HEK293T (cell line): ENCODE measurements at places on chromosomes 12 and 14.

- DNase-seq, result no peak
These were observed 307.6 kb downstream of the FUT8 start for GRCh38 chr14:65720171-65720570.

GRCh38 chr12:47394070-47394469 is 311.8 kb downstream of the RPAP3 start:
- DNase-seq, result no peak

DNA sequence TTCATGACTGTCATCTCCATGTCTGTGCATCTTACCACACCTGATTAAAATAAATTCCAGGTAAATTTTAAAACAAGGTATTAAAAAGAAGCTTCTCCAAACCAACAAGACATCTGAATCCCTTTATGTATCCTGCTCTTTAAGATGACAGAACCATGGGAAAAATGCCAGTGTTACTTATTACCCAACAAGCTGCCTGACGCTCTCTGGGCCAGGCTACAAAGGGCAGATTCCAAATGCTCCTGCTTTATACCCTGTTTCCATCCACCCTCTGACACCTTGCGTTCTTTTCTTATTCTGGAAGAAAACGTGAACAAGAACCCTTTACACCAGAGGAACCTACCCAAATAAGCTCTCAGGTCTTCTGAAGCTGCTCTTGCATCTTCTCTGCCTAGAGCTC is 70.7 kb downstream of the SLC8A3 start:
- DNase-seq, result no peak

- no peak for DNase-seq
These were observed 42.3 kb downstream of the KIF26A start for GRCh38 chr14:104180561-104181165.

GRCh38 chr14:73741386-73741875 is 27.2 kb upstream of the PNMA1 start:
- DNase-seq, result no peak

DNA sequence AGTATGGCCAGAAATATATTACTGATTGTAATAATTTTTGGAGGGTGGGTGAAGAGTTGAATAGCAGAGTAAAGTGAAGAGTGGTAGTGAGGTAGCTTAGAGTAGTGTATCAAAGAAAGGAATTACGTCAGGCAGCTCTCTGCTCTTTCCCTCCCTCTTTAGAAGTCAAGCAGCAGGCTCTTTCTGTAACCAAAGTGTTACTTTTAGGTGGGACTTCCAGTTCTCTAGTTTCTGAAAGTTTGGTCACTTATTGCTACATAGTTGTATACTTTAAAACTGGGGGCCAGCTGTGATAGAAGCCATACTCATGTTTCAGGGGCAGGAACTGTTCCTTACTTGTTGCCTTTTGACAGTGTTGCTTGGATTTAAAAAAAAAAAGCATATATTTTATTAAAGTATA is 30.6 kb downstream of the ATF7IP start:
- DNase-seq, result no peak

DNA sequence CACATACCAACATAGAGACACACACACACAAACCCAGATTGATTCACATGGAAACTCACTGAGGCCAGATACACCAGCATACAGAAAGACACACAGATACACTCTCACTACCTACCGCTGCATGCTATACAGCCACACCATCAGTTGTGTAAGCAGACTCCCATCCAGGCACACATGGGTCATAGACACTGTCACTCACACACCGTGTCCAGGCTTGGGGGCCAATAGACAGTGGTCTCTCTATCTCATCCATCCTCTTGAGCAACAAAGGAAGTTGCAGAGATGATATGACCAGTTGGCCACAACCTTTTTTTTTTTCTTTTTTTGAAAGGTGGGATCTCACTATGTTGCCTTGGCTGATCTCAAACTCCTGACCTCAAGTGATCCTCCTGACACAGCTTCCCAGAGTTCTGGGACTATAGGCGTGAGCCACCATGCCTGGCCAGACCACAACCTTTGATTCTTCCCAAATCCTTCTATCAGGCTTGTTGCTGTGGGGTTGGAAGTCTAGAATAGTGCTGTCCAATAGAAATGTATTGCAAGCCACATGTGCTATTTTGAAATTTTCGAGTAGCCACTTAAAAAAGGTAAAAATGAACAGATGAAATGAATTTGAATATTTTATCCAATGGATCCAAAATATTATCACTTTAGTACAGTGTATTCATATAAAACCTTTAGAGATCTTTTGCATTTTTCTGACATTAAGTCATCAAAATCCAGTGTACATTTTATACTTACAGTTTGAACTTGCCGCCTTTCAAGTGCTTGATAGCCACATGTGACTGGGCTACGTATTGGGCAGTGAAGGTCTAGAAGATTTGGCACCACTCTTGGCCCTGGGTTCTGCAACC is 7.4 kb downstream of the LRP1-AS start:
- DNase-seq, result no peak

DNA sequence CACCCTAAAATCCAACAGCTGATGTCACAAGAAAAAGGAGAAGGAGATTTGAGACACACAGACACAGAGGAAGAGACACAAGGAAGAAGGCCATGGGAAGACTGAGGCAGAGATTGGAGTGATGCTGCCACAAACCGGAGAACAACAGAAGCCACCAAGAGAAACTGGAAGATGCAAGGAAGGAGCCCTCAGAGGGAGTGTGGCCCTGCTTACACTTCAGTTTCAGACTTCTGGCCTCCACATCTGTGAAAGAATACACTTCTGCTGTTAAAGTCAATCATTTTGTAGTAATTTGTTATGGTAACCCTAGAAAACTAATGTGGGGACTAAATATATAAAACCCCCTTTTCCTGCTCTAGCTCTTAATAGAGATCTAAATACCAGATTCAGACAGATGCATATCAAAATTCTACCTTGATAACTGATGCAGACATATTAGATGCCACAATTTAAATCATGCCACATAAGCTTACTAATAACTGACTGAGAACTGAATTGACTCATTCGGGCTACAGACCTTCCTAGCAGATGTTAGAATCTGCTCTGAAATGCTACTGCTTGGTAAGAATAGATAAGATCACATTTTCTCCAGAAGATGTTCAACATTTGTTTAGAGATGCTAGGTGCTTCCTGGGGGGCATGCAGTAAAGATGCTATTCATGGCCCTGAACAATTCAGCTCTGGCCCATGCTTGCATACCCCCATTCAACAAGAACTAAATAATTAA is 113.1 kb upstream of the CCND2 start:
- DNase-seq, result no peak

DNA sequence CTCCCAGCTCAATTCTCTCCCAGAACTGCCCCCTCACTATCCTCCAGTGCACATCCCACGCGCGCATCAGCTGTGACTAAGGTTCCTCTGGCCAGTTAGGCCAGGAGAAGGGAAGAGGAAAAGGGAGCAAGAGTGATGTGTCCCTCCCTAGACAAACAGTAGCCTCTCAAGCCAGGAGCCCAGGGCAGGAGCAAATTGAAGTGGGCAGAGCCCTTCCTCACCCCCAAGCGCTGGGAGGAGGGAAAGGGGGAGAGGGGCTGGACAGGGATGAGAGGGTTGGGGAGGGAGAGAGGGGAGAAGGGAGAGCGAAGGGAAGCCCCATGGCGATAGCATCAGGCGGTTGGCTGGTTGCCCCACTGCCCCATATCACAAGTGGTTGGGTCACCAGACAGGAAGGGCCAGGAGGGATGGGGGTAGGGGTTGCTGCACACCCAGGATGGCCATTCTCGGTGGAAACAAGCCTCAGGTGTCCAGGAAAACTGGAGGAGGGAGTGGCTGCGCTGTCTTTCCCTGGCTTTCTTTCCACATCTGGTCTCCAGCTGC is 1.1 kb downstream of the CD63 start:
- no peak for DNase-seq

DNA sequence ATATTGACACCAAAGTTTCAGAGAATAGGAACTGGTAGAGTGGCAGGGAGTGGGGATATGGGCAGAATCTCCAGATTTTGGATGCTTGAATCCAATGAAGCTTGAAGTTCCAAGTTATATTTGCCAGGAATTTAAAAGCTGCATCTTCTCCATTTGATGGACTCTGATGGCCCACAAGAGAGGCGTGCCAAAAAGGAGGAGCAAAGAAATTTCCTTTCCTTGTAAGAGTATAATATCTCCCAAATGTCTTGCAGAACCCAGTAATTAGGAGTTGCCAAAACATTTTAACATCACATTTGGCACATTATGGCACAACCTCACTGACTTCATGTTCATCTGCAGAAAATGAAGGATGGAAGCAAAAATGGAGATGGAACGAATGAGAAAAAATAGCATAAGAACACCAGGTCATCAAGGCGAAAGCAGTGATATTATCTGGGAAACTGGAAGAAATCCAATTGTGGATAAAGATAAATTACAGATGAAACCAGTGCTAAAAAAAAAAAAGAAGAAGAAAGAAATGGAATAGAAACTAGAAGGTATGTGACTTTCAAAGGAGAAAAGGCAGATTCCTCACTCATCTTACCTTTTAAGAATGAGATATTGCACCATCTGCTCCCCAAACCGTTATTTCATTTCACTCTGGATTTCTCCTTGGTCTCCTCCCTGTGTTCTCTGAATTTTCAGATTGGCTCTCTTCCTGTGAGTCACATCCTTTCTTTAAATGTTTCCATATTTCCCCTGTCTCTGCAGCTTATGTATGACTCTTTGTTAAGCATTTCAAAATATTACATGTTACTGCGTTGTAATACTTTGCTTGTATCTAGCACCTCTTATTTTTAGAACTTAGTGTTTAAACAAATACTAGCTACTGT is 13.5 kb upstream of the FLRT2 start:
- no peak for DNase-seq

DNA sequence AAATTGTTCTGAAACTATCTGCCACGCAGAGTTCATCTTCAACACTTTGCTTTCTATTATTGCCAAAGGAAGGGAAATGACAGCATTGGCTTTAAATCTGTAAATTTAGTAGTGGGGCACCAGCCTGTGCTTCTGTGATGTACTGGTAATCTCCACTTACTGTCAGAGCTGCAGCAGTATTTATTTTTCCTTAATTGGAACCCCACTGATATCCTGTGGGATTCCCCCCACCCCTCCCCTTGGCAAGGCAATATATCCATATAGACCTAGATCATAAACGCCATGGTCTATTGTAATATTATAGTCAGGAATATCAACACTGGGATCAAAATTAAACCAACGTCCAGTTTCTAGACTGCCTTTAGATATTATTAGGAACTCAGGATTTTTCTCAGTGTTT is 96.7 kb downstream of the RMST start:
- DNase-seq, result no peak

GRCh38 chr14:70156592-70156991 is 32.2 kb downstream of the SLC8A3 start:
- DNase-seq, result no peak

- no peak for DNase-seq
These were observed 184.3 kb downstream of the ADGRD1 start for GRCh38 chr12:131137836-131138637.

DNA sequence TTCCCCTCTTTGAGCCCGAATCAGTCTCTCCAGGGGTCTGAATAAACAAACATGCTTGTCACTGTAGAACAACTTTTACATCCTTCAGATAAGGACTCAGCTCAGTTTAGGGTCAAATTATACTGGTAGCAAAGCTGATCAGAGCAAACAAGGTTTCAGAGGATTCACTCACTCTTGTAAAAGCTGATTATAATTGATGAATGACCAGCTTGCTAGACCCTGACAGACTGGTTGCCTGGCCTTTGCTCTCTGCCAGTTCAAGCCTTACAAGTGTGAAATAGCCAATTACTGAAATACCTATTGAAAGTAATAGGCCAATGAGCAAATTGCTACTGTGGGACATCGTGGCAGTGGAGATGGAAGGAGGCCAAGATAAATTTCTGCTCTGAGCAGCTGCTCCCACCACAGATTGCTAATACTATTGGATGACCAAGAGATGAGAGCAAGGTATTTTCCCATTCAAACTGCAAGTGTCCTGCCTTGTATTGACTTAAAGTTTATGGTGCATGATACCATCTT is 177.6 kb downstream of the PDZRN4 start:
- peak; percentile 43 for DNase-seq

DNA sequence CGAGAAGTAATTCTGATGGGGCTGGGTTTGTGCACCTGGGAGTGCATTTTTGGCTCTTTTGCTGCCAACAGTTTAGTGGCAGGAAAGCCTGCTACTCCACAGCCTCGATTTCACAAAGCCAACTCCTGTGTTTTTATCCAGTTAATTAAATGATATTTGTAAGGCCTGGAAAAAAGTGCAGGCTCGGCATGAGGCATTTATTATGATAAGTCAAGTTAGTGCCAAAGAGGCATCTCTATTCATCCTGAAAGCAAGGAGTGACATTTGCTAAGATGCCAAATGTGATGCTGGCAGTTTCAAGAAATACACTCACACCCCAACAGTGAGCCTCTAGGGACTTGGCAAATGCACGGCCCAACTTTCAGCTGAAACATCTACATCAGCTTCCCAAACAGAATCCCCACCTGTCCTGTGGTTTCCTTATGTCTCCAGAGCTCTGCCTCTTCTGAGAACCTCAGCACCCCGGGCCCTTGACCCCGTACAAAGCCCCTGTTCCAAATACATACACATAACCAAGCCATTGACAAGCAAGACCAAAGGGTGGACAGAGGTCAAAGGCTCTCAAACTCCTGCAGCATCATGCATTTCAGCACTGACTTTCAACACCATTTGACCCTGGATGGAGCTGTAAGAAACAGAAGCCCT is 955.1 kb upstream of the TMEM132C start:
- DNase-seq, result no peak

DNA sequence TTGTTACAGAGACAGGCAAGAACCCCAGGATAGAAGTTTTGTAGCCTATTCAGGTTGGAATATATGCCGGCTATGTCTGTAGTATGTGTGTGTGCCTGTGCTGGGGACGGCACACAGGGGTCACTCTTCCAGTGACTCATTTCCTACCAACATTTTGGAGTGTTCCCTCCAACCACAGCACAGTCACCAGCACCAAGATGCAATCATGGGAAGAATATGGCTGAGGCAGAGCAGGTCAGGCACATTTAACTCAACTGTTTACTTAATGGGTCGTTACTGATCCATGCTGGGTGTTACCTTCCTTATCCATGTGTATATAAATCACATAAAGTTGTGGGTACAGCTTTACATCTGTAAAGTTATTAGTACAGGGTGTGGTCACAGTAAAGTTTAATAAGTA is 178.3 kb downstream of the PRKD1 start:
- DNase-seq, result peak; percentile 13

DNA sequence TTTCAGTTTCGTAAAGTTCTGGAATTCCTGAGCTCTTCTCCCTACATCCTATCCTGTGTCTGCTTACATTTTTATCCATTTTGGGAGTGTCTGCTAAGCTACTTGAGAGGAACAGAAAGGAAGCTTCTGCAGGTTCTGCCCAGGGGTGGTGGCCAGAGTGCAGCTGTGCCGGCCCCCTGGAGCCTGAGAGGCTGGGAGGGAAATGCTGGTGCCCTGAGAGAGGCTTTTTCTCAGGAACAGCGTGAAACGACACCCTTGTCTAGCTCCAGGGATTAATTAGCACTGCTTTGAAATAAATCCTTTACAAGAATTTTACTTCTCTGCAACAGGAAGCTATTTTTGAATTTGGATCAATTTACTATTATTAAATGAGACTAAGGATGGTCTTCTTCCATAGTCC is 165.4 kb downstream of the SLC15A5 start:
- no peak for DNase-seq

DNA sequence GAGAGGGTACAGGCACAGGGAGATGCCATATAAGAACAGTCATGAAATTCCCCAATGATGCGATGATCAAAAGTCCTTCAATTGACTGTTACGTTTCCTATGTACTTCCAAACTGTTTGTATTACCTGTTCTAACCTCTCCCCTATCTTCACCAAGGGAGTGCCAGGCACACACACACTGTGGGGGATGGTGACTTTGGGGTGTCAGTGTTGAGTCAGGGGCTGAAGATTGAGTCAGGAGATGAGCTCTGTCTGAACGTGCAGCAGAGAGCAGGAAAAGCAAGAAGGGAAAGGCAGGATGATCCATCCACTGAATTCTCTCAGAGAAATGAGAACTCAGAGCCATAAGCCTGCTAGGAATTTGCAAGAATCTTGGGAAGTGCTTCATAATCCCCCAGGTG is 153.4 kb downstream of the EFCAB11 start:
- DNase-seq, result no peak
